ENCODE measurements at places on chromosomes 7 and 10.

- no peak for DNase-seq
These were observed 580 bp downstream of the MRPS16 start for GRCh38 chr10:73251683-73252444.

GRCh38 chr7:28615091-28615490 lies 202.8 kb downstream of the CREB5 start:
- DNase-seq = no peak

DNA sequence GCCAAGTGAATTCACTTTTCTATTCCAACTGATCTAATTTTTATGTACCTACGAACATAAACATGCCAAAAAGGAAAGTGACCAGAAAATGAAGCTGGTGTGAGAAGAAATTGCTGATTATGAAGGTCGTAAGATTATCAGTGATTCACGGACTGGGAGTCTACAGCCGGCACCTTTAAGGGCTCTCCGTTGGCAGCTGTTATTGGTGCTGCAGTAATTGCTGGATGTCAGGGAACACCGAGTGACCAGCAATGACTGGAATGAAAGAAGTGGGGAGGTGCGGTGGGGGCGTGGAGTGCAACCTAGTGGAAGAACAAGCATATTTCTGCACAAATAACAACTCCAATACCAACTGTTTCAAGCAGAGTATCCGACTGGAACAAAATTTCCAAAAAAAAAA lies 109.8 kb upstream of the TARP start:
- no peak for DNase-seq

DNA sequence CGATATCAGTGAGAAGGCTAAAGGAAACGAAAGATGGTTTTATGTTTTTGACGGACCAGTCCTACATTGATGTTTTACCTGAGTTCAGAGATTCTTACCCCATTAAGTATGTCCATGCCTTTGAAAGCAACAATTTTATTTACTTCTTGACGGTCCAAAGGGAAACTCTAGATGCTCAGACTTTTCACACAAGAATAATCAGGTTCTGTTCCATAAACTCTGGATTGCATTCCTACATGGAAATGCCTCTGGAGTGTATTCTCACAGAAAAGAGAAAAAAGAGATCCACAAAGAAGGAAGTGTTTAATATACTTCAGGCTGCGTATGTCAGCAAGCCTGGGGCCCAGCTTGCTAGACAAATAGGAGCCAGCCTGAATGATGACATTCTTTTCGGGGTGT lies 27.7 kb downstream of the MET start:
- DNase-seq = no peak

DNA sequence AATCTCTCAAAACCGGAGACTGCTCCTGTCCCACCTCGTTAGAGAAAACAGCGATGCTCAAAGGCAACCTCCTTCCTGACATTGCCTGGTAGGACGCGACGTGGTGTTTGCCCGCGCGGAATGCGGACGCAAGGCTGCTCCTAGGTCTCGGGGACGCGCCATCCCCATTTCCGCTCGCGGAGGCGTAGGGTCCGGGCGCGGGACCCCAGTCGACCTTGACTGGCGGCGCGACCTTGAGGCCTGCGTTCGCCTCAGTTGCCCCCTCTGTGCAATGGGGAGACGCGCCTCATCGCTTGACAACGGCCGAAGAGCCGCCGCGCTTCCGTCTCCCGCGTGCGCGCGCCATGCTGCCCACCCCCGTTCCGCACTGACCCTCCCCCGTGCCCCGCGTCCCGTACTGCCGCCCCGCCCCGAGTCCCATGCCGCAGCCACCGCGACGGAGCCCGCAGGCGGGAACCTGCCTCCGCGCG lies 412 bp upstream of the PPIA start:
- no peak for DNase-seq

GRCh38 chr10:131056781-131057180 lies 254.7 kb downstream of the TCERG1L start:
- DNase-seq = no peak

DNA sequence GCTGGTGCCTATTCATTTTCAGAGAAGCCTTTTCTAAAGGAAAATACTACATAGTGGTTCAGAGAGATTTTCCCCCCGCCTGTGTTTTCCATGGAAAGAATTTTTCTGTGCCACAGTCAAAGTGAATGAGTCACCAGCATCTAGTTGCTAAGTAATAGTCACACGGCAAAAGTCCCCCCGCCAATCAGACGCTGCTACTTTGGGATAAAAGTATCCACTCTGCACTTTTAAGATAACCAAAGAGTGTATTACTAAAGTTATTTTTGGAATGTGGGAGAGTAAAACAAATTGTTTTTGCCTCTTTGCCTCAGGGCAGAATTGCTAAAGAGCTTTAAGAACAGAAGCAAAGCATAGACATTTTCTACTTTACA lies 23.5 kb downstream of the ABLIM1 start:
- DNase-seq = no peak

GRCh38 chr7:4261601-4261960 lies 420.5 kb upstream of the FOXK1 start:
- DNase-seq = no peak

DNA sequence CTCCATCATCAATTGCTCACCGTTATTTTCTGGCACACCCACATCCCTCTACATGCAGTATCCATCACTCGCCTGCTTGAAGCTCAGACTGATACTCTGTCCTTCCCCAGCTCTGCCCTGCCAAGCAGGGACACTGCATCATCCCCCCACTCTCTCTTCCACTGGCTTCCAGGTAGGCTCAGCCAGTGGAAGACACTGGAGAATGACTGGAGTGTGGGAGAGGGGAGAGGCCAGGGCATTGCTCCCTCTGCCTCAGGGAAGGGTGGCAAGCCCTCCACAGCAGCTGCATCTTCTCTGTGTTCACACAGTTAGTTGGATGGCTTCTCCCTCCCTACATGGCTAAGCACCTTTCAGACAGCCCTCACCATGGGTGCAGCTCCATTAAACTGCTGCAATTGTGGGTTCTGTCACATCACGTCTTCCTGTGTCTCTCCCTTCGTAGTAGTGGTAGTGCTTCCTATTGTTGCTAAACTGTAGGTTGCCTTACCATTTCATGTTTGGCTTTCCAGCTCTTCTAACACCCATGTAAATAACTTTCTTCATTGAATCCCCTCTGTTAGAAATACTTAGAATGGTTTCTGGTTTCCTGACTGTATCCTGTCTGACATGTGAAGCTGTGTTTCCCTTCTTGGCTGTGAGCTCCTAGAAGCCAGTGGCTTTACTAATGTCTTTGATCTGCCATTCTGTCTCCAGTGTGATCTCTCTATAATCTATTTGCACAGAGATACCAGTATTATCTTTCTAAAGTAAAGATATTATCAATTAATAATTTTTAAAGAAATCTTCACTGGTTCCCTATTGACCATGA lies 483.7 kb upstream of the LRRN3 start:
- DNase-seq = no peak

DNA sequence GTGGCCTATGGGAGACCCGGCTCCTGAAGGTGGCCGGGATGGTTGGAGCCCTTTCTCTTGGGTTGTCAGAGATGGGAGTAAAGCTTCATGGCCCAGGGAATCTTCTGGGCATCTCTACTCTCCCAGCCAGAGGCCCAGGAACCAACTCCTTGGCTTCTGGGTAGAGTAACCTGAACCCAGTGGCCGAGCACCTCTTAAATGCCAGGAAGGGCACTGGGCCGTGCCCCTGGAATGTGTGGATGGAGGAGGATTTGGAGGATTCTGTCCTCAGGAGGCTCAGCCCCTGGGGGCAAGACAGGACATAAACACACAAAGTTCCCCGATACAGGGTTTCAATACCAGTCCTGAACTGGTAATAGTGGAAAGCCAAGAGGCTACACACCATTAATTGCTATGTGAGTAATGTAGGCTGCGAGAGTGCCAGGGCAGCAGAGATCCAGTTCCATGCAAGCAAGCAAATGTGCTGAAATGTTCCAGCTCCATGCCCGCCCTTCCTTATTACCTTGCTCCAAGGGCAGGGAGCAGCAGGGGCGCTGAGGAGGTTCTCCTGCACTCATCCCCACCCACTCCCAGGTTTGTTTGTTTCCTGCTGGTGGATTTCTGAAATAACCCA lies 1.2 kb downstream of the PALD1 start:
- DNase-seq = no peak

Measured in stimulated activated CD8-positive, alpha-beta memory T cell treated with anti-CD3 and anti-CD28 coated beads, Interleukin-7, amount 100 ng/mL, for 1 hour (primary cell).